NCI-H1092 (cell line): ENCODE measurements at places on chromosomes 2 and 18.

DNA sequence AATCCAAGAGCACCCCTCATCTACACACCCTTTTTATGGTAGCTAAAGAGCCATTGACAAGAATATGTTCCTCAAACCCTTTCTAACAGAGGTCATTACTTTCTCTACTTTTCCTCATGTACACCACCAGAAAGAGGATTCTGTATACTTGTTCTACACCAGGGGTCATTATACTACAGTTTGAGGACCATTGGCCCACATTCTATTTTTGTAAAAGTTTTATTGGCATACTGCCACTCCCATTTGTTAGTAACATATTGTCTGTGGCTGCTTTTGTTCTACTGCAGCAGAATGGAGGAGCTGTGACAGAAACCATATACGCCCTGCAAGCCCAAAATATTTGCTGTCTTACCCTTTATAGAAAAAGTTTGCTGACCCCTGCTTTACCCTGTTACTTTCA, 14.3 kb downstream of the HTR2B start:
- DNase-seq: no peak

DNA sequence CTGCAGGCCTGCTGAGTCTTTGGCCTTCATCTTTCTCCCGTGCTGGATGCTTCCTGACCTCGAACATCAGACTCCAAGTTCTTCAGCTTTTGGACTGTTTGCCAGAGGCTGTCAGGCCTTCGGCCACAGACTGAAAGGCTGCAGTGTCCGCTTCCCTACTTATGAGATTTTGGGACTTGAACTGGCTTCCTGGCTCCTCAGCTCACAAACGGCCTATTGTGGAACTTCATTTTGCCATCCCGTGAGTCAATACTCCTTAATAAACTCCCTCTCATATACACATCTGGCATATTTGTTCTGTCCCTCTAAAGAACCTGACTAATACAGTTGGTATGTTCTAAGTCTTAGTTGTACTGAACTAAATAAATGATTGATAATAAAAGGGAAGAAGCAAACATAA, 702.8 kb upstream of the LINC00305 start:
- no peak for DNase-seq

DNA sequence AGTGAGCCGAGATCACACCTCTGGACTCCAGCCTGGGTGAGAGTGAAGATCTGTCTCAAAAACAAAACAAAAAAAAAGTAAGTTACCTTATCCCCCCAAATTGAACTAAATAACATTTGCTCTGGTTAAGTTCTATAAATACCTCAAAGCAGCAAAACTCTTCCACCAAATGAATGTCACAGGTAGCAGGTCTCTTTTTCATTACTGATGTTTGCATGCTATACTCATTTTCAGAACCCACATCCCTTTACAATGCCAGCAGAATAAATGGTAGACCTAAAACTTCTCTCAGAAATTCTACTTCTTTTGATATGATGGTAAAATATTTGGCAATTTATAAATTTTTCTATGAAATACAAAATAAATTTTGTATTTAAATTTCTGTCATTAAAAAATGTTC, 22.3 kb downstream of the INO80D start:
- no peak for DNase-seq

DNA sequence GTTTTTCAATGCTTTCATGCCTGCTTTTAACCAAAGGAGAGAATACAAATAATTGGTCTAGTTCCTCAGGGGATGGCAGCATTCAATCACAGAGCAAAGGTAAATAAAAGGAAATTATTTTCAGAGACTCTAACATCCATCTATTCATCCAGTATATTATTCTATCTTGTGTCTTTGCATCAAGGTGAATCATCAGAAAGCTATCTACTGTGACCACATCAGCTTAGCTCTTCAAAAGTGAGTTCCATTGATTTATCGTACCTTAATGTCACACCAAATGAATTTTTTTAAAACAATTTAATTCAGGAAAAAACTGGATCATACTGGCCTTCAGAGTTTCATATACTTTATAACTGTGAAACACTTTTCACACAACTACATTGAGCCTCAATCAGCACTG, 66.1 kb downstream of the CHN1 start:
- no peak for DNase-seq

GRCh38 chr2:56449002-56449431, 265.2 kb downstream of the CCDC85A start:
- no peak for DNase-seq

- no peak for DNase-seq
These were observed 7.5 kb downstream of the ABCG8 start for GRCh38 chr2:43846140-43846793.

DNA sequence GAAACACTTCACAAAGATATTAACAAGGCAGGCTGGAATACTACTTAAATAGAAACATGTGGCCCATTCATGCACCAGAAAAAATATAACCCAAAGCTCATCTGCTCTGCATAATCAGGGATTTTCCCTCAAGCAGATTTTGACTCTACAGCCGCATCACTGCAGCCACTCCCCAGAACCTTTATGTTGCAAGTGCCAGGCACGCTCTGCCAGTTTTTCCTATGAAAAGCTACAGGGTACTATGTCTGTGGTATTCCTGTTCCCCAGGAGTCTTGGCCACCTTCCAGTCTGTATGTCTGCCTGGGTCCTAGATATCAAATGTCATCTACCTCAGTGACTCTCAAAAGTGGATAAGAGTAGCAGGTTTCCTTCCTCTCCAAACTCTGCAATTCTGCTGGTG, 3.8 kb downstream of the COA5 start:
- no peak for DNase-seq

DNA sequence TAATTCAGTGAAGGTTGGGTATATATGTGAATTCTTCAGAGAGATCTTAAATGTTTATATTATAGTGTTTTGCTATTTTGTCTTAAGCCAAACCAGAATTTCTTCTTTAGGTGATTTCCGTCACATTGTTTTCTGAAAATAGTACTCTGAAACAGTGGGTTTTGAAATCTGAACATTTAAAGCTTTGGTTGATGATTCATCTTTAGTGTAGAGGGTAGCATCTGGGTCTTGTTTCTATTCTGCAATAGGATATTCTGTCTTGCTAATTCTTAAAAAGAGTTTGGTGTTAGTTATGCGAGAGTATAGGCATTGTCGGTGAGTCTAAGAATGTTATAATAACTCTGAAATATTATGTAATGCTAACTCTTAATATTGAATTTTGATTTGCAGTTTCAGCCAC, 69.6 kb upstream of the FAM237A start:
- DNase-seq: no peak

GRCh38 chr2:191917967-191918651, 71.2 kb upstream of the CAVIN2 start:
- DNase-seq: peak; percentile 38

DNA sequence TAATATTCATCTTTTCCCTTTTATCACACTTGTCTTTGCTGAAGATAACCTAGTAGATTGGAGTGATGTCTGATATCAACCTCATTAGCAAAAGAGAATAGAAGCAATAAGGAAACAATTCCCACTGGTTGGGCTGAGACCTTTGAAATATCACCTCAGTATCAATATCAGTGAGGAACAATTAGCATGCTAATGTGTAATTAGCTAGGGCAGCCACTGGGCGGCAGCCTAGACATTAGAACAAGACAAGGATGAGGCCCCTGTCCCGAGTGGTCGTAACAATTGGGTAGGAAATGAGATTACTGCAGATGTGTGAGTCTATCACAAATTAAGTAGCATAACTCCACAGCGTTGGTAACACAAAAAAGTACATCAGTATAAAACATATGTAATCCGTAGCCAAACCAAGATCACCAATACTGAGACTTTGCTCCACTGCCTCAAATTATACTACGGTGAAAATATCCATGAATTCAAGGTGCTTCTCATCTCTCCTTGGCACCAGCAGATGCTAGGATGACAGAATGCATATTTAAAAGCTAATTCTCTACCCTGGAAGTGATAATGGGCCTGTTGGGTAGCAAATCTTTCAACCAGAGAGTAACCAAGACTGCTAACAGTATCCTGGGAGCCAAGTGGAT, 99.1 kb downstream of the ALPK2 start:
- peak; percentile 56 for DNase-seq

DNA sequence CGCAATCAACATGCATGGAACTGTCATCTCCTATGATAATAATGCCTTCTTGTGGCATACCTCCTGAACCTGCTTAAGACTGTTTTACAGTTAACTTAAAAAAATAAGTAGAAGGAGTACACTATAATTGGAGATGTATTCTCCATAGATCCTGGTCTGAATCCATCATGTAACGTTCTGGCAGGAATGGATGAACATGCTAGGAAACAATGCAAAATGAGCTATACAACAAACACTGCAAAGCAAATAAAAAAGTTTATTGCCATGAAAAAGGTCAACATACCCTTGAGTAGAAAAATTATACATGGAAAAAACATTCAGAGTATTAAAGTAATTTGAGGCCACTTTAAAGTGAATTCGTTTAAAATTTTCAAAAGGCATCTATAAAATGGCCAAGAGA, 71.5 kb upstream of the SCN7A start:
- no peak for DNase-seq

- no peak for DNase-seq
These were observed 223.1 kb downstream of the GLI2 start for GRCh38 chr2:120958623-120959366.

DNA sequence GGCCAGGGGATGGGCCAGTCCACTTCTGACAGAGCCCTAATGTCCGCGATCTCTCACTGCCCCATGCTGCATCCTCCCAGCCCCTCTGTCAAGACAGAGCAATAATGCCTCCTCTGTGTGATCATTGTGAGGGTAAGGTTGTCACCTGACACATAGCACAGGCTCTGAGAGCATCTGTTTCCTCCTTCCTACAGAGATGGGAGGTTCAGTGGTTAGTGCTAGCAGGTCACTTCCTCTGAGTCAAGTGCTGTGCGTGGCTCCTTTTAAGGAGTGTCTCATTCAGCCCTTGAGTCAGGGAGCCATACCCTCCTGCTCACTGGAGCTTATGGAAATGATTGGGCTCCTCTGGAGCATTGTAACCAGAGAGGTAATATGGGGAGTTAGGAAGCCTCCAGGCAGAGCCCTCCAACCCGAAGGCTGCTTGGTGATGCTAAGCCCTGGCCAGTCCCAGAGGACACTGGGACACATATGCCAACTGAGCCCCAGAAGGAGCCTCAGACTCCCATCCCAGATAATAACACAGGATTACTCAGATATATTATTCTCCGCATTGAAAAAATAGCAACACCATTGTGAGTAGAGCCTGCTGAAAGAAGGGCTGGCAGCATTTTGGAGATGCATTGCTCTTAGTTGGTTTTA, 189.0 kb downstream of the GALNT1 start:
- no peak for DNase-seq

- DNase-seq: no peak
These were observed 2.9 kb downstream of the DNPEP start for GRCh38 chr2:219384859-219385258.

GRCh38 chr18:11089931-11090715, 59.2 kb downstream of the PIEZO2 start:
- no peak for DNase-seq

- no peak for DNase-seq
These were observed 98.0 kb upstream of the BZW1 start for GRCh38 chr2:200713704-200714064.

DNA sequence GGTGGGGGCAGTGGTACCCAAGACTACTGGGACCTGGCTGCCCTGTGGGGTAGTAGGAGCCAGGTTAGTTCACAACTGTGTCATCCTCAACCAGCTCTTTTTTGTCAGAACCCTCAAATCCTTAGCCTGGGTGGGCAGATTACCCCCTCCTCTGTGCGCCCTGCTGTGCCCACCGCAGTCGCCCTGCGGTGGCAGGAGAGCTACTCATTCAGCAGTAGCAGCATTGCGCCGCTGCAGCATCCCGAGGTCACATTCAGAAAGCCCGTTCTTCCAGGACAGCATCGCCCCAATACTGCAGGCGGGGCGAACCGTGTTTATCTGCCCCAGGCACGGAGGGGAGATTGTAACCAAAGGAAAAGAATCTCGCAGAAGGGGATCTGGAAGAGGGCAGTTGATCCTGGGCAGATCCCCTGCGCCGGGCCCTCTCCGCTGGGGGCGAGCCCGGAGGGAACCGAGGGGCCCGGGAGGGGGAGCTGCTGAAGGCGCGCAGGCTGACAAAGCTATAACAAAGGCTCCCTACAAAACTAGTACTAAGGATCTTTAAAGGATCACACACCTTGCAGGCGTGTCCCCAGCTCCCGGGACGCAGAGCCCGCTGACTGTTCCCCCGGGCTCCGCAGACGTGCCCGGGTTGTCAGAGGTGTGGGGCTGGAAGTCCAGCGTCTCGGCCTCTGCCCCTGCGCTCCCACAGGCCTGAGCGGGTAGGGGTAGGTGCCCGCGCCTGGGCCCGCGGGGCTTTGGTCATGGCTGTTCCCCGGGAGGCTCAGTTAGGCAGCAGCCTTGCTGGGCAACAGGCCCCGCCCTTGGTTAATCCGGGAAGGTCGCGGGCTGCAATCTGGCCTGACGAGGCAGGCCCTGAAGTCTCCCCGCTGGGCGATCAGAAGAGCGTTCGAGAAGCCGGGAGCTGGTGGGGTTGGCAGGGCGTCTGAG, 13.2 kb downstream of the POU3F3 start:
- DNase-seq: no peak

DNA sequence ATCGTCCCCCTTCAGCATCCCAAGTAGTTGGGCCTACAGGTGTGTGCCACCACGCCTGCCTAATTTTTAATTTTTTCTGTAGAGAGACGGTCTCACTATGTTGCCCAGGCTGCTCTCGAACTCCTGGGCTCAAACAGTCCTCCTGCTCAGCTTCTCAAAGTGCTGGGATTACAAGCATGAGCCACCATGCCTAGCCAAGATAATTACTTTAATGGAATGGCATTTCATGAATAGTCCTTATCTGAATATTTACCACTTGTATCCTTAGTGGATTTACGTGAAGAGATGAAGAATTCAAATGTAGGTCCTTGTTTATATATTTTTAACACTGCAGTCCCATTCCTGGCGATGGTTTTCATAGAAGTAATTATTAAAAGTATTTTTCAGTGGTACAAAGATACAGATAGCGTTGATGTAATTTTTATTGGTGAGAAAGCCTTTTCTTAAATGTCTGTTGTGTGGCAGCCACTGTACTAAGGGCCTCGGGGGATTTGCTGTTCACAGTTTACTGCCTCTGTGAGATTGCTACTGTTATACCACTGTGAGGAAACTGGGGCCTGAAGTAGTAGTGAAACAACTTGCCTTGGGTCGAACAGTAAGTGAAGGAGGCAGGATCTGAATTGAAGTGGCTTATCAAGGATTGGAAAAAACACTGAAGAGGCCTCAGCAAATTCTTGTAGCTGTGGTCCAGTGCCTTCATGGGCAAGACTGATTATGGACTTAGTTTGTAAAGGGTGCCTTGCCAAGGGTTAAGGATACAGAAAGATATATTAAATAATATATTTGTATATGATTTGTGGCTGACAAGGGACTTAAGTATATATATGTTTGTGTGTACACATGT, 151.2 kb downstream of the PRPF40A start:
- DNase-seq: no peak

DNA sequence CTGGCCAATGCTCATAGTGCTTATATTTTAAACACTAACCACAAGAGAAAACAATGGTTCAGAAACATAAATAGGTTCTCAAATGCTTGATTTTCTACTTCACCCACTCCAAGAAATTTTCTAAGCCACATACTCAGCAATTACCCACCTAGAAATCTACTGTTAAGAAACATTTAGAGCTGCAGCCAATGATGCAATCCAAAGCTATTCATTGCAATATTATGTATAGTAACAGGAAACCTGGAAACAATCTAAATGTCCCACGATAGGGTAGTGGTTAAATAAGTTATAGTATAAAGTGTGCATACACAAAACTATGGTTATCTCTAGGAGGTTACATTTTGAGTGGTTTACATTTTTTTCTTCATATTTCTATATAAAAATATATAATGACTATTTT, 5.7 kb downstream of the FAM237A start:
- DNase-seq: no peak
